ENCODE measurements at places on chromosomes 3 and 15. TPM values are rescaled to one million over a fixed set of nuclear protein-coding genes. Genes with fewer than 3 reads are reported as not detected.

DNA sequence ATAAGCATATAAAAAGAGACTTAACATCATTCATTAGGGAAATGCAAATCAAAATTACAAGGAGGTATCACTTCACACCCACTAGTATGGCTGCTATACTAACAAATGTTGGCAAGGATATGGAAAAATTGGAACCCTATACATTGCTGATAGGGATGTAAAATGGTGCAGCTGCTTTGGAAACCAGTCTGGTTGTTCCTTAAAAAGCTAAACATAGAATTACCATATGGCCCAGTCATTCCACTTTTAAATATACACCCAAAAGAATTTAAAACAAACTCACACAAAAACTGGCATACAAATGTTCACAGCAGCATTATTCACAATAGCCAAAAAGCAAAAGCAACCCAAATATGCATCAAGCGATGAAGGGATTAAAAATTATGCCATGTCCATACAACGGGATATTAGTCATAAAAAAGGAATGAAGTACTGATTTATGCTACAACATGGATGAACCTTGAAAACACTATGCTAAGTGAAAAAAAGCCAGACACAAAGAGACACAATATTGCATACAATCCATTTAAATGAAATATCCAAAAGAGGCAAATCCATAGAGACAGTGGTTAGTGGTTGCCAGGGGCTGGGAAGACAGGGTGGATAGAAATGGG is 118.3 kb downstream of the OSBPL10 start:
- DNase-seq: no peak

DNA sequence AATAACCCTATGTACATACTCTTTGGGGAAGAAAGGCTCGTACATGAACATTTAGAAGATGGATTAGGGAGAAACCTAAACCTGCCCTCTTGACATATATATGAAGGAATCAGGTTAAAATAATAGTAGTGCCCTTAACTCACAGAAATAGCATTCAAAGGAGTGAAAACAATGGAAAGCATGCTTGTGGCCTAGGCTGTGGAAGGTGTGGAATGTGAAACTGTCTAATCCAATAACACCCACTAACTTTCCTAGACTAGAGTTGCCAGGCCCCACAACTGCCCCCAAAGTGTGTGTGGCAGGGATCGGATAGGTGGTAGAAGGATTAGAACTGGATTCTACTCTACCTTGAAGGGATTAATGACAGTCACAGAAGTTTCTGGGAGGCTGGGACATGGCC is 317.4 kb upstream of the LRRFIP2 start:
- no peak for DNase-seq

DNA sequence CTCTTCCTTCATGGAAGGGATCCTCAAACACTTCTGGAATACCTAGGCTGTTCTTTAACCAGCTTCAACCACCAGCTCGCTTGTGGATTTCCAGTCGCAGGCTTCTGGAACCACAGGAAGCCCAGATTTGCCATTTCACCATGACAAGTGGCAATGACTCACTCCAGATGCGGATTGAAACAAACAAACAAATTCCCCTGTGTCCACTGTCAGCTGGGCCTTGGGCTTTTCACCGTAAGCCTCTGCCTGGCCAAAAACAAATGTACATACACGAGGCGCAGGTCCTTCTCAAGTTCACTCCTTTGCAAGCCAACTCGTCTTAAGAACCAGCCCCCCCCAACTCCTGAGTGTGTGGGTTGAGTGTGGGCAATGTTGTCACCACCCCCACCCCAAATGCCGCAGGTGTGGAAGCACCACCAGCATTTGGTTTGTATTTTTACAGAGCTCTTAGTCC is 8.8 kb downstream of the BCL6 start:
- DNase-seq: no peak

GRCh38 chr3:141547791-141548190 is 61.0 kb downstream of the RASA2 start:
- no peak for DNase-seq

- no peak for DNase-seq
These were observed 18.2 kb upstream of the PDIA5 start for GRCh38 chr3:123048480-123049237.

DNA sequence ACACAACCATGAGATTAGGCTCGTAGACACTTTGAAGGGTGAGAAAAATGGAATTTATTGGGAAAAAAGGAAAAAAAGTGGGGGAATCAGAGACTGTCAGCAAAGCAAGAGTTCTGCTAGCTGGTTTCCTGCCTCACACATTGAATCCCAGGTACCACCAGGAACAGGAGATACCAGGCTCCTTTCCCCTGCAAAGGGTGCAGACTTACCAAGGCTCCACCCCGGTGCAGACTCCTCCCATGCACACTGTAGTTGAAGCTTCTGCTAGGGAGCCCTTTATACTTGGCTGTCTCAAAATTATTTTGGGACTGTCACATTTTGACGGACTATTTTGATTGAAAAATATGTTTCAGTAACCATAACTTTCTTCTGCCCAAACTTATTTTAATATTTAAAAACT is 819.9 kb upstream of the GBE1 start:
- no peak for DNase-seq

DNA sequence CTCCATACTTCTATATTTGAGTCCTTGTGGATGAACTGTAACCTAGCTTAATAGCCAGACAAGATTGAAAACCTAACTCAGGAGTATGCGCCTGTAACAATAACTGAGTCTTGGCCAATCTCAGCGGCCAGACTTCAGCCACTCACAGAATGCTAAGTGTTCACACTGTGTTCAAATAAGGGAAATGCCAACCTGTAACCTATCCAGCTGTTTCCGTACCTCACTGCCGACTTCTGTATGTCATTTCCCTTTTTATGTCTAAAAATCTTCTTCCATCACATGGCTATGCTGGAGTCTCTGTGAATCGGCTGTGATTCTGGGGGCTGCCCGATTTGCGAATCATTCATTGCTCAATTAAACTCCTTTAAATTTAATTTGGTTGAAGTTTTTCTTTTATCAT is 169.2 kb downstream of the NFKBIZ start:
- no peak for DNase-seq

GRCh38 chr3:137709011-137709601 is 55.0 kb upstream of the SOX14 start:
- DNase-seq: no peak

DNA sequence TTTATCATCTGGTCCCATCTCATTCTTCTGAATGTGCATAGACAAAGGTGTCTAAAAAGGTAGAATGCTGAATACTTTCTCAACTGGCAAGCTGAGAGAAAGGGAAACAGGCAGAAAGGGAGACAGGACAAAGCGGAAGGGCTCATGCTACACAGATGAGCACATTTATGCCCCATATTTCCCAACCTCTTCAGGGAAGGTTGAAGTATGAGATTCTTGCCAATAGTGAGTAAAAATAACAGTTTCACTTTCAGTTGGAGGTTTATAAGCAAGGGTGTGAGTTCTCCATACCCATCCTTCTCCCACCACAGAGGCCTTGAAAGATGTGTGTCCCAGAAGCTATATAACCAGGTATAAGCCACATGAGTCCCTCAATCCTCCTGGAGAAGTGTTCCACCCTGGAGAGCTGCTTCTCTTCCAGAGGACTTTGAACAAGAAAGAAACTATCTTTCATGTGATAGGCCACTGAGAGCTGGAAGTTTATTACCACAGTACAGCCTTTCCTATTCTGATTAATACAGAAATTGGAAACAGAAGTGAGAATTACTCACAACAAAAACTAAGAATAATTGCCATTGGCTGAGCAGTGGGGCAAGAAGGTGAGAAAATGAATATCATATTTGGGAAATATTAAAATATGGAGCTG is 709.4 kb upstream of the NR2F2 start:
- DNase-seq: no peak

DNA sequence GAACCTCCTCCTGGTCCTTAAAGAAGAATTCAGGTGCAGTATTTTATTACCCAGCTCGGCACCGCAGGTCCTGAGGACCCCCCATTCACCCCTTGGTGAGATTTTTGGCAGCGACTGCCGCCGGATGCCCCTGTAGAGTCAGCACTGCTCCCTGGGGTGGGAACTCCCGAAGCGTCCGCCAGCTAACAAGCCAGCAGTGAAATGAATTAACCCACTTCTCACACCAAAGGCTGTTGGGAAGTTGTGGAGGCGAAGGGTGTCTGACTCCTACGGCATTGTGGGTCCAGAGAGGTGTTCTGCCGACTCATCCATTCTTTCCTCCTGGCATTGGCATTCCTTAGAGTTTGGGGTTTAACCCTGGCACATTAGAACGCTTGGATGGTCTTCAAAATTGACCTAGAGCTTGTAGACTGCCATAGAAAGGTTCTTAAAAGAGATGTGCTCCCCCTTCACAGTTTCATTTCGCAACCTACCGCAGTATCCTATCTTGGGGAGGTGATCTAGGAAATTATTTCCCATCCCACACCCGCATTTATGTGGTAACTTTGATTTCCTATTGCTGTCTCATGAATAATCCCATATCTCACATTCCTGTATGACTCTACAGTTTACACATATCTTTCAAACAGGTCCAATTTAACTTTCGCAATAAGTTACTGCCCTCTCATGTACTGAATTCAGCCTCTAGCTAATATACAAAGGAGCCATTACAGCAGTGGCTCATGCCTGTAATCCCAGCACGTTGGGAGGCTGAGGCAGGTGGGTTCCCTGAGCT is 879 bp upstream of the EIF5A2 start:
- no peak for DNase-seq

GRCh38 chr15:51328926-51329325 is 9.5 kb downstream of the CYP19A1 start:
- no peak for DNase-seq

- DNase-seq: no peak
These were observed 46.9 kb upstream of the COL6A6 start for GRCh38 chr3:130470126-130470525.

- DNase-seq: no peak
These were observed 36.0 kb downstream of the TSPAN3 start for GRCh38 chr15:77034695-77035489.

DNA sequence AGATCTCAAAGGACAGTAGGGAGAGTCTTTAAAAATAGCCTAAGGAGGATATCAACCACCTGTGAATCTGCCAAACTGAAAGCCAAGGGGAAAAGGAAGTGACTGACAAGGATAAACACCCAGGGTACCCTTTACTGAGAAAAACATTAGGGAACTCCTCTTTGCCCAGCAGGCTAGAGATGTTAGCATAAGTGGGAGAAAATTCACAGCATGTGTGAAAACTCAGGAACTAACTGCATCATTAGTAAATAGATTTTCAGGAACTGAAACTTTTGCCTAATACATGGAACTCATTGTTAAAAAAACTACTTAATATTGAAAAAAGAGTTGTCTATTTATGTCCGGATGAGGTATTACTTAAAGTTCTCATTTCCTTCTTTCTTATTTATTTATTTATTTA is 375.5 kb downstream of the NTRK3 start:
- DNase-seq: no peak

- DNase-seq: no peak
These were observed 313.4 kb upstream of the STT3B start for GRCh38 chr3:31219131-31219843.

GRCh38 chr3:4326868-4327267 is 23.7 kb downstream of the SETMAR start:
- no peak for DNase-seq

GRCh38 chr3:176814285-176814684 is 383.0 kb downstream of the TBL1XR1 start:
- no peak for DNase-seq

DNA sequence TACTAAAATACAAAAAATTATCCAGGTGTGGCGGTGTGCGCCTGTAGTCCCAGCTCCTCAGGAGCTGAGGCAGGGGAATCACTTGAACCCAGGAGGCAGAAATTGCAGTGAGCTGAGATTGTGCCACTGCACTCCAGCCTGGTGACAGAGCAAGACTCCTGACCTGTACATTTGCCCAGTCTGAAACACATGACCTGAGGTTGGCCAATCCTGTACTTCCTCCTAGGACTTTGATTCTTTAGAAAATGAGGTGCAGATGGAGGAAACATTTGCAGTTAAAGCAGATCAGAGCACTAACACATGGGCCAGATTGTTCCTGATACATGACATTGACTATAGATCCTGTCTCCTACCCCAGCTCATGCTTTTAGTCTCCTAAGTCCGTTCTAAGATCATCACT is 28.9 kb upstream of the LPP start:
- no peak for DNase-seq

DNA sequence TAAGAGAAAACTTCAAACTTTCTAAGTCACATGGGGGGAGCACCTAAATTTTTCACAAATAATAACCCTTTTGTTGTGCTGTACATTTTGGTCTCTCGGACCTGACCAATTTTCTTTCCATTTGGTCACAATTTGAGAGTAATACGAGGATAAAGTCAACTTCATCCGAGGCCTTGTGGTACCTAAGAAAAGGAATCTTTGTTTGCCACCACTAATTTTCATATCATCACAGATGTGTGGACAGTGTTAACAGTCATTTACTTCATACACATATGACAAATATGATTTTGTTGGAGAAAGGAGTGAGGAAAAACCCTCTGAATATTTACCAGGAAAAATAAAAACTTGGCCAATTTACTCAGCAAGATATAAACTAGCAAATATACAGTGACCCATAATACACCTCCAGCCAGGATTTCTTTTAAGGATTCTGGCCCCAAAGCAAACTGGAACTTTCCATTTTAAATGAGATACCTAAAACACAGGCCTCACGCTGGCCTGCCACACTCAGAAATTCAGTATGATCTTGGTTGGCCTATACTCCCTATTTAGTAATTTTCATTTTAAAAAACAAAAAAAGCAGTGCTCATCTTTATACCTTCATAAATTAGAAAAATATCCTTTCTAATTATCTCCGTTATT is 40.7 kb downstream of the VGLL4 start:
- no peak for DNase-seq

DNA sequence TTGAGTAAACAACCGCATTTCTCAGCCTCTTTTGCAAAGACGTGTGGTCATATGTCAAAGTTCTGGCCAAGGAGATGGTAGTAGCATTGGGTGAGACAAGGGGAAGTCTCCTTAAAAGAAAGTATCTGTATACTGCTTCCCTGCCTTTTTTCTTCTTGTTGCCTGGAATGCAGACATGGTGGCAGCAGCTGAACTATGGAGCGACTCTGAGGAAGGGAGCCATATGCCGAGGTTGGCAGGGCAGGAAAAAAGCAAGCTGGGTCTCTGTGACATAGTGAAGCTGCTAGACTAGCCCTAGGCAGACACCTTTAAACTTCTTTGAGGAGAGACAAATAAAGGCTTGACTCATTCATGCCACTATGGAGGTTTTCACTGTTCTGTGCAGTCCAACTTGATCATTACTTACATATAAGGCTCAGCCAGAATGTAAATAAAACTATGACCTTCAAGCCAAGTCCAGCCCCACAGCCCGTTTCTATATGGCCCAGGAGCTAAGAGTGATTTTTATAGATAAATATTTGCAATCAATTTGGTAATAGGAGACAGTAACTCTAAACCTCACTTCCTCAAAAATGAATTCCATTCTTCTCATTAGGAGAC is 30.6 kb upstream of the PRICKLE2 start:
- DNase-seq: no peak

GRCh38 chr15:89851673-89852341 is 37.2 kb upstream of the ANPEP start:
- no peak for DNase-seq

The OGG1 gene
- 40.2 TPM for total RNA-seq

The DNAH12 gene
- not detected for total RNA-seq

The GPX1 gene
- total RNA-seq: 188 TPM

The SLC38A3 gene
- not detected for total RNA-seq

The CCDC39 gene
- total RNA-seq: not detected

The MB21D2 gene
- total RNA-seq: 18.0 TPM

The CPLX3 gene
- total RNA-seq: 0.17 TPM

The RABL3 gene
- 24.3 TPM for total RNA-seq

The CHRM5 gene
- not detected for total RNA-seq

The CD200 gene
- total RNA-seq: 141 TPM

The CACNA2D2 gene
- total RNA-seq: 0.78 TPM

The ARGFX gene
- total RNA-seq: not detected

The C3orf52 gene
- 12.4 TPM for total RNA-seq

The NEK10 gene
- 0.57 TPM for total RNA-seq

The PATL2 gene
- 11.1 TPM for total RNA-seq
